Ovary (tissue), 10 donors: ENCODE measurements at places on chromosomes 1 and 21. TPM values are rescaled to one million over a fixed set of nuclear protein-coding genes. Genes with fewer than 3 reads are reported as not detected.

DNA sequence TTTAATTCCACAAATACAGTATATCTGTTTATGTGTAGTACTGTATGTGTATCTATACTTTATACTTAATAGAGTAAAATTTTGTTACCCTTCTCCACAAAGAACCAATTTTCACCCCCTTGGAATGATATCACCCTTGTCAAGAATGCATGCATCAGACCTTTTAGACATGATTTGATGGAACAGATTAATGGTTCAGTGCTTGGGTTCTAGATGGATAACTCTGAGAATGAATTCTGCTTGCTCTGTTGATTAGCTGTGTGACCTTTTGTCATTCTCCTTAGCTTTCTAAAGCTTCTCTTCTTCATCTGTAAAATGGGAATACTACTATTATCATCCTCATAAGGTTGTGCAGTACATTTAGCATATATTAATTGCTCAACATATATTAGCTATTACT, 105.1 kb downstream of the NEK7 start:
- DNase-seq, result no peak

Gene KIF1B
- 37.2 TPM for total RNA-seq

DNA sequence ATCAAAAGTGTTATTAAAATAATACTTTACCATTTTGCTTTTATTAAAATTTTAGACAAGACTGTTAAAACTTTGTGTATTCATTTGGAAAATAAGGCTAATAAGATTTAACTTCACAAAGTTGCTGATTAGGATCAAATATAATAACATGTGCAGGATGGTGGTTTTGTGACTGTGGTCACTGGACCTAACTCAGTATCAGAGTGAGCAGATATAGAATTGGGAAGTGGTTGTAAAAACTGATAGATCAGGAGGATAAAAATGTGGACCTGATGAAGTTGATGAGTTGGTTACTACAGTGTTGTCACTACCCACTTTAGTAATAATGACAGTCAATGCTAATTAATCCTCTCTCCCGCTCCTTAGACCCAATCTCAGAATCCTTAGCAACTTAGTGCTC, 186.4 kb downstream of the AKT3 start:
- DNase-seq, result no peak

Gene ABCA4
- 0.12 TPM for total RNA-seq

- DNase-seq, result peak; percentile 62
These were observed 2.7 kb downstream of the TMEM200B start for GRCh38 chr1:29120947-29121485.

Gene HCRTR1
- not detected for total RNA-seq

Gene ZMYND12
- 11.5 TPM for total RNA-seq

Gene PYHIN1
- 0.35 TPM for total RNA-seq

DNA sequence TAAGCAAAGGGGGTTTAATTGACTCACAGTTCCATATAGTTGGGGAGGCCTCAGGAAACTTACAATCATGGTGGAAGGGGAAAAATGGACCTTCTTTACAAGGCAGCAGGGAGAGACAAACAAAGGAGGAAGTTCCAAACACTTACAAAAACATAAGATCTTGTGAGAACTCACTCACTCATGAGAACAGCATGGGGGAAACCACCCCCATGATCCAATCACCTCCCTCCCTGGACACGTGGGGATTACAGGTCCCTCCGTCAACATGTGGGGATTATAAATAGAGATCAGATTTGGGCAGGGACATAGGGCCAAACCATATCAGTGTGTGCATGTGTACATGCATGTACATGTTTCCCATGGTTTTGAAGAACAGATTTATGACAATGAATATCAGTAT, 5.5 kb upstream of the SMG7 start:
- no peak for DNase-seq

DNA sequence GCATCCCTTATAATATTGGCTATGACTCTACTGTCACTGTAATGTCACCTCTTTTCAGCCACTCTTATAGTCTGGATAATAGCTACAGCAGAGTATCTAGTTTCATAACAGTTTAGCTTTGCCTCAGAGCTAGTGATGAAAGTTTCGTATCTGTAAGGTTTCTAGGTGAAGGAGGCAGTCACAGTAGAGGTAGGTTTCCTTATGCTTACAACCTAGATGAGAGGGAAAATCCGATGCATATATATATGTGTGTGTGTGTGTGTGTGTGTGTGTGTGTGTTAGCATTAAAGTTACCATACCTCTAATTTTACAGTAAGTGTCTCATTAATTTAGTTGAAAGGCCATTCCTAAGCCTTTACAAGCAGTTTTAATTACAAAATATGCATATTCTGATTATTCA, 2.2 kb upstream of the TOR1AIP2 start:
- no peak for DNase-seq

- DNase-seq, result no peak
These were observed 10.1 kb downstream of the AGMAT start for GRCh38 chr1:15574741-15575140.

DNA sequence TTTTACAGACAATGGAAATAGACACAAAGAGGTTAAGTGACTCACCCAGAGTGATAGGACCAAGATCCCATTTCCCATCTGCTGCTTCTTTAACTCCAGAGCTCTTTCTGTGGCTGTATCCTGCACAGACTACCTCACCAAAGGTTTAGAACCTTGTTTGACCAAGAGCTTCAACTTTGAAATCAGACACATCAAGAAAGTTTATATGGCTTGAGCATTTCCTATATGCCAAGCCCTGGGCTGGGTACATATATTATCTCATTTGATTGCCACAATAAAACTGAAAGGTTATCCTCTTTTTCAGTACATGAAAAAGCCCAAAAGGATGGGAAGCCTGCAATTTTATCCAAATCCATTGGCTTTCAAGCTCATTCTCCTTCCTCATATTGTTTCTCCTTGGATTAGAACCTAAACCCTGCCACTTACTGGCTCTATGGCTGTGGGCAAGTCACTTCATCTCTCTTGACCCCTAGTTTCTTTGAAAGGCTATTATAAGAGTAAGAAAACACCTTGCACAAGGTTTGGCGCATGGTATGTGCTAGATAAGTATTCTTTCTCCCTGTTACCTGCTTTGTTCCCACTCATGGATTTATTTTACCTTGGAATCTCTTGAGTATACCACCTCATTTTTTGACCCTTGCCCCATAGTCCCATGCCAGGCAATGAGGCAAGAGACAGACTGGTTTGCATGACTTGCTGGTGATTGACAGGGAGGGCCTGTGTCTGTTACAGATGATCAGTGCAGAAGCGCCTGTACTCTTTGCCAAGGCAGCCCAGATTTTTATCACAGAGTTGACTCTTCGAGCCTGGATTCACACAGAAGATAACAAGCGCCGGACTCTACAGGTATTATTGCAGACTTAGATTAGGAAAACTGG, 34.5 kb upstream of the KCNQ4 start:
- DNase-seq, result no peak

DNA sequence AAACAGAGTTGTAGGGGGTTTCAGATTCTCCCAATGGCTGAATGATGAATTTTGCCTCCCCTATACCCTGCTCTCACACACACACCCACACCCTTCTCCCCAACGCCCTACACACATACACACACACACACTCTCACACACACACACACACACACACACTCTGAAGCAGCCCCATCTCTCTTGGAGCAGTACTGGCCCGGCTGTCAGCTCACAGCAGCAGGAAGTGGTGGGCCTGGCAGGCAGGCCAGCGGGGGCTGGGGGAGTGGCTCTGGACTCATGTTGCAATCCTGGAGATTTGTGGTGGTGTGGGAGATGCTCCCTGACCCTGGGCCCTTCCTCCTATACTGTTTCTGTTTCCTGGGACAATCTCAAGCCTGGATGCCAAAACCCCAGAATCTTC, 2.2 kb downstream of the IKBKE start:
- DNase-seq, result peak; percentile 39

- no peak for DNase-seq
These were observed 451.1 kb downstream of the PCP4 start for GRCh38 chr21:40318371-40318770.

Gene CRNN
- not detected for total RNA-seq

DNA sequence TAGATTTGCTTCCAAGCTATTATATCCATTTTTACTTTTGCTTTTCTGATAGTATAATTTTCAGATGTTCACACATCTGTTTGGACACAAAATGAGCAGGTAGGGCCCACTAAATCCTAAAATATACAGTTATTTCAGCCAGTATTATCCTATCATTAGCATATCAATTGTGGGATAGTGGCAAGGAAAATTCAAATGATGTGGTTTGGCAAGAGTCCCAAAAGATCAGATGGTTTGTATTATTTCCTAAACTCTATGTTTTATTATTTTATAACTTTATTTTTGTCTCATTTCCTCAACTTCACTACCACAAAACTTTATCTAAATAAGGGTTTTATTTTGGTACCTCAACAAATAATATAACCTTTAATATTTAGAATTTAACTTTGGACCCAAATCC, 1659.6 kb downstream of the NCAM2 start:
- DNase-seq, result no peak

GRCh38 chr1:113681596-113682337, 77.5 kb downstream of the PHTF1 start:
- DNase-seq, result no peak

Gene RUNX3
- 0.83 TPM for total RNA-seq

DNA sequence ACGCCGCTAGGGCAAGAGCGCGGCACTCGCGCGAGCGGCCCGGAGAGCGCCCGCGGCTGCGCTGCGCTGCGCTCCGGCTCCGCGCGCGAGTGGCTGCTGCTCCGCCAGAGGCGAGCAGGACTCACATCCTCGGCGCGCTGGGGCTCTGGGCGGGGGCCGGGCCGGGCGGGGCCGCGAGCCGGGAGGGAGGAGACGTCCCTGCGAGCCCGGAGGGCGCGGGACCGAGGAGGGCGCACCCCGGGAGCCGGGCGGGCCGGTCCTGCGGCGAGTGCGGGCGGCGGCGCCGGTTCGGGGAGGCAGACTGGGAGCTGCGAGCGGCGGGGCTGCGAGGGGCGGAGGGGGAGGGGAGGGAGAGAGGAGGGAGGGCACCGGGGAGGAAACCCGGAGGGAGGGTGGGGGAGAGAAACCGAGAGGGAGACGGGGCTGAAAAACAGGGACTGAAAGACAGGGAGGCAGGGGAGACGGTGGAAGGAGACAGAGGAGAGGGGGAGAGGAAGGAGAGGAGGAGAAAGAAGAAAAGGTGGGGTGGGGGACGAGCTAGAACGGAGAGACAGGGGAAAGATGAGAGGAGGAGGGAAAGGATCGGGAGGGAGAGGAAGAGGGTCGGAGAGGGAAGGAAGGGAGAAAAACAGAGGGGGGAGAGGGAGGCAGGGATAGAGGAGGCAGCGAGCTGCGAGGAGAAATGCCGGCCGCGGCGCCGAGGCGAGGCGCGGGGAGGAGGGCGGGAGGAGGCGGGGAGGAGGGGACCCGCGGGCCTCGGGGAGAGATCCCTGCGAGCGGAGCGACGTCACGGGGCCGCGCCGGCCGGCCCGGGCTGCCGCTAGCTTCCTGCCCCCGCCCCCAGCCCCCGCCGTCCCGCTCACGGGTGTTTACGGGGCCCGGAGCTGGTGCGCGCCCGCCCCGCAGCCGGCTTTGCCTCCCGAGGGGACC, at the start of gene CAMK2N1:
Gene CAMK2N1 (minus strand): TSS at position 684 of the 930 bp plus-strand sequence. CDS start 831 bp downstream, outside the sequence.
- peak; percentile 83 for DNase-seq

Gene CAPZB
- total RNA-seq, result 97.1 TPM

DNA sequence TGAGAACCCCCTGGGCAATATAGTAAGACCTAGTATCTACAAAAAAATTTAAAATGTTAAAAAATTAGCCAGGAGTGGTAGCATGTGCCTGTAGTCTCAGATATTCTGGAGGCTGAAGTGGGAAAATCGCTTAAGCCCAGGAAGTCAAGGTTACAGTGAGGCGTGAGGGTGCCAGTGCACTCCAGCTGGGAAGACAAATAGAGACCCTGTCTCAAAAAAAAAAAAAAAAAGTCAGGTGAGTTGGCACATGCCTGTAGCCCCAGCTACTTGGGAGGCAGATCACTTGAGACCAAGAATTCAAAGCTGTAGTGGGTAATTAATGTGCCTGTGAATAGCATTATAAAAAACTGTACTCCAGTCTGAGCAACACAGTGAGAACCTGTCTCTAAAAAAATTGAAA, 4.6 kb downstream of the BECN2 start:
- DNase-seq, result no peak

DNA sequence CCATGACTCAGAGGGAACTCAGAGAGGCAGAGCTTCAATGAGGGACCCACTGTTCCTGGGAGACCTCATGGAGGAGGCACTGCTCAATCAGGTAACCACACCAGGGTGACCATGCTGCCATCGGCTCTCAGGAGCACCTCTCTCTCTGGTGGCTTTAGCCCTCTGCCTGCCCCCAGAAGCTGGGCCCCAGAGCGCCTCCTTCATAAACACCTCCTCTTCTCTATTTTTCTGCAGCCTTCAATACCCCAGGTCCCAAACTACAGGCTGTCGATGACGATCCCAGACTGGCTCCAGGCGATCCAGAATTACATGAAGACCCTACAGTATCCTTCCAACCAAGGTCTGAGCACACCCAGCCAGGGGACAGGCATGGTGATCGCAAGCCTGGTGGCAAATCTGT, 10.6 kb downstream of the VASH2 start:
- no peak for DNase-seq

Gene PCSK9
- total RNA-seq, result not detected

Gene ADAMTS1
- 515 TPM for total RNA-seq

GRCh38 chr21:34728479-34728878, 59.7 kb downstream of the CLIC6 start:
- no peak for DNase-seq

DNA sequence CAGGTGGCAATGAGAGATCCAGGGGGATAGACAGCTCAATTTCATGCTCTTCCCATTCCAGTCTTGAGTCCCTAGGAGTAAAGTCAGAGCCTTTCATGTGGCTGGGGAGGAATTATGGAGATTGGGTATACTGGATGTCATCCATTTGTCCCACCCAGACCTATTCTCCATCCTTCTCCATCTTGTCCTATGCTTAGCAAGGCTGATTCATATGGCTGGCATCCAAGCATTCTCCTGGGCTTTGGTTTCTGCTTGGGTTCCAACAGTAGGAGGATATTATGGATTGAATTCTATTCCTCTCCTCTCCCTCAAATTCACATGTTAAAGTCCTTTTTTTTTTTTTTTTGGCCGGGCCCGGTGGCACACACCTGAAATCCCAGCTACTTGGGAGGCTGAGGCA, 3.8 kb upstream of the CDC20 start:
- DNase-seq, result no peak

Gene KCNJ9
- not detected for total RNA-seq

- no peak for DNase-seq
These were observed 1.6 kb downstream of the SLC30A1 start for GRCh38 chr1:211577277-211577818.

GRCh38 chr1:165888552-165888920, 61.1 kb downstream of the UCK2 start:
- no peak for DNase-seq
